HFF-Myc (cell line): ENCODE measurements at places on chromosomes 5 and 9.

DNA sequence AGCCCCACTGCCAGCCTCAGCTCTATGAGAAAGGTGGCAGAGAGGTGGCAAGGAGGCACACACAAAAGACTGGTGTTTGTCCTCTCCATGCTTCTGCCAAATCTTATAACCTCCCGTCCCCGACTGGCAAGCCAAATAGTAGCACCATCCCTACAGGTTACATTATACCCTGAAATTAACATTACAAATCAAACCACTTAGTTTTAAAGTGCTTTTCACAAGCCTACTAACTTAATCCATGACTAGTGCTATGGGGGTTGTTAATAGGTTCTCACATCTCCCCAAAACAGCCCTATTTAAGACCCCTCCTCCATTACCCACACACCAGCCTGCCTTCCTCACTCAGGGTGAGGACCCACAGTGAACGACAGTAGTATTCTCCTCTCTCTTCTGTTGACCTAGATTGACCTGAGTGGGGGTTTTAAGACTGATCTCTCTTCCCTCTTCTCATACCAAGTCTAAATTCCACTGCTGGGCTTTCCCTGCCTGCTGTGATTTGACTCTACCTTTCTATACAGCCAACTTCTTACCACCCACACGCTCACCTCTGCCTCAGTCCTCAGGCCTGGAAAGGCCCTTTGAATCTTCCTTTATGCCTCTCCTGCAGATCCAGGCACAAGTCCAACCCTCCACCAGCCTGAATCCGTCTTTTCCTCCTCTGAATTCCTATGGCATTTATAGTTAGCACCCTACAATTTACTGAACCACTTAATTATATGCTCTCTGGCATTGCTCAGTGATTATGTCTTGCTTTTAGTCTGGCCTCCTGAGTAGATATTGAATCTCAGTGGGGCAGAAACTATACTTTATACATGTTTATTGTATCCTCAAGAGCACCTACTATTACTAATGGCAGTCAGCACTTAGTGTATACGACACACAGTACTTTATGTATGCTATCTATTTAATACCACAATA is 116.1 kb downstream of the TMEM174 start:
- DNase-seq: no peak

DNA sequence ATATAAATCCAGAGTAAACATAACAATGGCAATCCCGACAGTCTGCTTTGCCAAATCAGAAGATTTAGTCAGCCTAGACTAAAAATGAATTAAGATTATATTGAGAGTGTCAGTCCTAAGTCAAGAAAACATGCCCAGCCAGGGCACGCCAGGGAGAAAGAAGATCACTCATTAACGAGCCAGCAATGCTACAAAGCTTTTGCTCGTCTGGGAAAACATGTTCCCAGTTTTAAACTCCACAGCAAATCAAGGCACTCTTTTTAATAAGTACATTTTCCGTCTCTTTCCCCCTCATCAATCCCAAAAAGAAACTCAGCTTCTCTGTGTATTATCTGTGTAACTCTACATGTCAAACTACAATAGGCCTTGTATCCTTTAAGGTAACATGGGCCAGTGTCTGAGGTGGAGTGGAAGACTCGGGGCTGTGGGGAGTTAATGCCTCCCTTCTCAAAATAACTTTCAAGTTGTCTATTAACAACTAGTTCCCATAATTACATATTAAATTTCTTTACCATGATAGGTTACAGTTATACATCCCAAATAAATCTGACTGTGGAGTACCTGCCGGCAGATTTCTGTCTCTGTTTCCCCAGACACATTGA is 40.9 kb downstream of the NFIB start:
- no peak for DNase-seq

GRCh38 chr9:95074632-95075031 is 242.9 kb downstream of the FANCC start:
- DNase-seq: no peak

GRCh38 chr5:160260881-160261815 is 31.8 kb downstream of the FABP6 start:
- DNase-seq: no peak

GRCh38 chr9:76269789-76270188 is 124.4 kb downstream of the RFK start:
- no peak for DNase-seq

DNA sequence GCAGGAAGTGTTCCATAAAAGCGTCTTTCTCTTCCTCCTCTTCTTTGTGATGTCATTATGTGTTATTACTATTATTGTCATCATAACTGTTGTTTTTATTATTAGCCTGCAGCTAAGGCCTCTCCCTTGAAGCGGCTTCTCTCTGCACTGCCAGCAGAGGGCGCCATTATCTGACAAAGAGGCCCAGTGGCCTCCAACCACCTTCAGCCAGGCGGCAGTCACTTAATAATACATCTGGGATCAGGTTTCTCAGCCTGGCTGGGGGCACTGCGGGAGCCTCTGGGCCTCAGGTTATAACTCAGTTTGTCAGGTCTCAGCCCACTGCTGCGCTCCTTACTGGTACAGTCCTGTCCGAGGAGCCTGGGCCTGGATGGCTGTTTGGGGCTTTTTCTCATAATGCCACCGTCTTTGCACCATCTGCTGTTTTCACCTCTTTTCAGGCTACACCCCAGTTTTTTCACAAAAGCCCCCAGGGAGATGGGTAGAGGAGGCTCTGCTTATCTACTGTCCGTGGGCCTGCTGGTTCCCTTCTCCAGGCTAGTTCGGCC is 281.9 kb downstream of the NSG2 start:
- peak; percentile 82 for DNase-seq

DNA sequence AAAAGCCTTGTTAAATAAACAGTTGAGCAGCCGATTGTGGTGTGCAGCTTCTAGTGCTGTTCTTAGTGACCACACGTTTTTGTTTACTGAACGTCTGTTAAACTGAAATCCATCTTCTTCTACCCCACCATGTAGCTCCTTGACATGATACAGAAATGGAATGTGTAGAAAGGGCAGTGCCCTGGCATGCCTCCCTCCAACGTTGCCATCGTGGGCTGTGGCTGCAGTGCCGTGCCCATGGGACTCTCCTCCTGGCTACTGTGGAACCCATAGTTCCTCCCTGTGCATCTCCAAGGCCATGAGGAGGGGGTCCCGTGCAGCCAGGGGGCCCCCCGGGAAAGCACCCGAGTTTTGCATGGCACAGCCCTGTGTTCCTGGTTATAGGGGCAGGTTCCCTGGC is 23.3 kb upstream of the TGFBI start:
- no peak for DNase-seq
